Activated gamma-delta T cell treated with Interleukin-2 at 50 U/mL for 16 hours (primary cell): ENCODE measurements at places on chromosomes 11 and 22.

- DNase-seq, result no peak
These were observed 59.1 kb upstream of the ARFGAP3 start for GRCh38 chr22:42915980-42916765.

- no peak for DNase-seq
These were observed 269.0 kb downstream of the ST3GAL4 start for GRCh38 chr11:126624506-126624905.

DNA sequence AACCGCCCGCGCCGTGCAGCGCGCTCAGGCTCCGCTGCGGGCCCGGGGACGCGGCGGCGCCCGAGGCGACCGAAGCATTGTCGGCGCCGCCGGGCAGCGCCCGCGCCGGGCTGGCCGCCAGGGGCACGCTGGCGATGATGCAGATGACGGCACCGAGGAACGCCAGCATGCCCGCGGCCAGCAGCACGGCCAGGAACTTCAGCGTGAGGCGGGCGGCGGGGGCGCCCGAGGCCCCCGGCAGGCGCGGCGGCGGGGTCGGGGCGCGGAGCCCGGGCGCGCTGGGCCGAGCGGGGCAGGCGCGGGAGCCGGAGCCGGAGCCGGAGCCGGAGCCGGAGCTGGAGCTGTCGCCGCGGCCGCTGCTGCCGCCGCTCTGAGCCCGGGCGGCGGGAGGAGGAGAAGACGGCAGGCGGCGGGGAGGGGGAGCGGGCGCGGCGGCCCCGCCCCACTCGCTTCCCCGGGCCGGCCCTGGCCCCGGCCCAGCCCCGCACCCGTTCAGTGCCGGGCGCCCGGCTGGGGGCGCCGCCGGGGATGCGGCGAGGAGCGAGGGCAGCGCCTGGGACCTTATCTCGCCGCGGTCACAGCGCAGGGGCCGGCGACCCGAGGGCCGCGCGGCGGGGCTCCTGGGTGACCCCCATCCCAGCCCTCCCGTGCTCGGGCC is at the start of gene NPTXR:
NPTXR (minus strand) TSS at position 372 of the 658 bp plus-strand sequence.
- peak; percentile 35 for DNase-seq

GRCh38 chr11:12786450-12786849 is 112.2 kb downstream of the TEAD1 start:
- no peak for DNase-seq

- DNase-seq, result no peak
These were observed 157.6 kb downstream of the LDLRAD3 start for GRCh38 chr11:36101466-36101865.

GRCh38 chr11:12127206-12127898 is 17.0 kb downstream of the MICAL2 start:
- DNase-seq, result no peak

DNA sequence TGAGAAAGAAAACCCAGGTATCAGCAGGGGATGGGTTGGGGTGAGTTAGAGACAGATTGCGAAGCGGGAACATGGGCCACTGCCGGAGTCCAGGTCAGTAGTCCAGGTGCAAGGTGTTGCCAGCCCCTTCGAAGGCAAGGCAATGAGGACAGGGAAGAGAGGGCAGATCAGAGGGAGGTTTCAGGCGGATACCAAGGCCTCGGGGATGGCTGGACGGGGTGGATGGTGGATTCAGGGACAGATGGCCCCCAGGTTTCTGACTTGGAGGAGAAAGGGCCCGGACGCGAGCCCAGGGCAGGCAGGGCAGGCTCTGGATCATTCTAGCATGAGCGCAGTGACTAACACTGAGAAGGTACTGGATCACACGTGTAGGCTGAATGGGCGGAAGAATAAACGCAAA is 25.4 kb upstream of the IGSF9B start:
- DNase-seq, result no peak

DNA sequence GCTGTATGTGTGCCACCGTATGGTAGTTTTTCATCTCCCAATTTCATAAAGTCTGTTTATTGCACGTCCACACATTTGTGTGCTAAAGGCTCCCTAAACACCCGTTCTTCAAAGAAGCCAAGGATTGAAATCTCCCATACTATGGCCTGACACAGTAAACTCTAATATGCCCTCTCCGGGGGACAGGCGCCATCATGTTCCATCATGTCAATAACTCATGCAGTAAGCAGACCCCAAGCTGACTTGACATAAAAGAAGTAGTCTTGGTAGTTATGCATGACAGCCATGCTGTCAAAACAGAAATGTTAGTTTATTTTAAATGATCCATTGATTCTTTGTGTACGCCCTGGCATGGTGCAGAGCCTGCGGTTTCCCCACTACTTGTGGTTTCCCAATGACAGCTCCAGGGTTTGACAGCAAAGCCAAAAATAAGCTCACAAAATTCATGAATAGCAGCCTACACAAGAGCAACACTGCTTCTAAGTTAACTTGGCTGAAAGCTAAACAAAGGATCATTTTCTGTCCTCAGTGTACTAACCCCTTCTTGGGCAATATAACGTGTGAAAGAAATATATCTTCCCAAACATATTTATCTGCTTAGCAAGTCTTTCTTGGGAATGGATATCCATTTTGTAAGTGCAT is 56.5 kb upstream of the CABP7 start:
- DNase-seq, result no peak

DNA sequence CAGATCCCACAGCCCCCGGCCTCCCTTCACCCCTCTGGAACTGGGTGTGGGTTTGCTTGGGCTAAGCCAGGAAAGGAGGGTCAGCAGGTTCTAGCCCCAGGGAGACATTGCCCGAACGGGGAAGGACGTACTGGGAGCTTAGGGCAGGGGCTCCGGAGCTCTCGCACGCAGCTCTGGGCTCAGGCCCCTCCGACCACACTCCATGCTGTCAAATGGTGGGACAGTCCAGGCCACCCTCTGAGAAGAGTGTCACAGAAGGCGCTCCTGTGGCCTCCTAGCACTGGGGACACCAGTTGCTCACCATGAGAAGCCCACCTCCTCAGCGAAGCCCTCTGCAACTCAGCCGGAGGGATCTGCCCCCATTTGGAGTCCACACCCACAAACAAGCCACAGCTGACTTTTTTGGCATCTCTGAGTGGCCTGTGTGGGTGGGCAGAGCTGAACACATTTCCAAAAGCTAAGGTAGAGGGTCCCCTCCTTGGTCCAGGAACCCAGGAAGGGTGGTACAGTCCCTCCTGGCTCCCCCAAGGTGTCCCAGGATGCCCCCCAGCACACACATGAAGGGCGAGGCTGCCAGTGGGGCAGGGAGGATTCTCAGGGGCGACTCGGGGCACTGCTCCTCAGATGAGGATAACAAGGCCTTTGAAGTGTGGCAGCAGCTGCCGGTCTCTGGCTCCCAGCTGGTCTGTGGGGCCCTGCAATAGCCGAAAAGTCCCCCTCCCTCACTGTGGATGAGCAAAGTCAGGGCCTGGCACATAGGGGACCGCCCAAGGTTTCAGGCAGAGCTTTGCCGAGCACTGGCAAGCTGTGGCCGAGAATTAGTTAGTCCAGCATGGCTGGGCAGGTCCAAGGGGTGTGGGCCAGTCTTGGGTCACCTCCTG is 13.0 kb upstream of the TEF start:
- no peak for DNase-seq

GRCh38 chr22:46220921-46221320 is 29.2 kb downstream of the CDPF1 start:
- no peak for DNase-seq

- DNase-seq, result peak; percentile 35
These were observed 179.2 kb upstream of the ZBED5 start for GRCh38 chr11:11036848-11037732.

GRCh38 chr22:49039625-49040024 is 788.0 kb downstream of the BRD1 start:
- no peak for DNase-seq

DNA sequence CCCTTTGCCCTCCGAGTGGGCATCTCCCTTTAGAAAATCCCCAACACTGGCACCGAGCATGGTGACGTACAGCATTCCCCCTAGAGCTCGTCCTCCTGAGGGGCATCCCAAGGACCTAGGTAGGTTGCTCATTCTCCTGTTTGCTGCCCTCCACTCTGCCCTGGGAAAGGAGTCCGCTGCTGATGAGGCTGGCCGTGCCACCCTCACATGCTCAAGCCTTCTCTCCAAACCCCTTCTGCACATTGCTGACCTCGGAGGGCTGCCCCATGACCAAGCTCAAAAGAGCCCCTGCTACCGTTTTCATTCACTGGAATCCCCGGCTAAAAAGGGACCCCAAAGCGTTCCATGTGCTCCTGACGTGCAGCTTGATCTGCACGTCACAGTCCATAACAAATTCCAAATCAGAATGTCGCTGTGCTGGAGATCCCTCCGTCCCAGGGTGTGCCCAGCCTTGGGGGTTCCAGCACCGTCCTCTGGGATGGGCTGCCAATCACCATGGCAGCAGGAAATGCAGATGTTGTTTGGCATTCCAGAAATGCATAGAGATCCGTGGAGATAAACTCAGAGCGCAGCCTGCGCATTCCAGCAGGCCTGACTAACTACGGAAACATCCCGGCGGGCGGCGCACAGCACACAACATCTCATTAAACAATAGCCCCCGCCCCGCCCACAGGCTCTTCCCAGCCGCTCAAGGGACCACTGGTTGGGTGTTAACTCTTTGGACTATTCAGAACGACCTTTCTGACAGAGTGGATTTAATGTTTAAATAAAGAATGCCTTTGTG is 26.3 kb upstream of the GNB1L start:
- no peak for DNase-seq

GRCh38 chr22:38618258-38618657 is 37.9 kb downstream of the FAM227A start:
- DNase-seq, result no peak

DNA sequence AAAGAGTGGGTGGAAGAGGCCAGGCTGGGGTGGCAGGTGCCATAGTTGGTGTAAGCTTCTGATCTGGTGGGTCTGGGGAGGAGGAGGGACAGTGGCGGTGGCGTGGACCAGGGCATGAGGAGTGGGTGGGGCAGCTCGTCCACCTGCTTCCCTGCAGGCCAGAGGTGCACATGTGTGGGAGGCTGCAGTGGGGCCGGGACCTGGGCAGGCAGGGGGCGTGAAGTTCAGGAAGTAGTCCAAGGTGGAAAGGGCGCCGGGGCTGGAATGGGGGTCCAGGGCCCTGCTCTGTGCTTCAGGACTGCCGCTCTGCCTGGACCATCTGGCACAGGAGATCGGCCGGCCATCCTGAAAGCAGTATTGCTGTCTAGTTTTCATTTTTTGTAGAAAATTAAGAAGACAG is 15.9 kb downstream of the RIBC2 start:
- DNase-seq, result no peak

- no peak for DNase-seq
These were observed 15.1 kb downstream of the CWC15 start for GRCh38 chr11:94958121-94958696.

DNA sequence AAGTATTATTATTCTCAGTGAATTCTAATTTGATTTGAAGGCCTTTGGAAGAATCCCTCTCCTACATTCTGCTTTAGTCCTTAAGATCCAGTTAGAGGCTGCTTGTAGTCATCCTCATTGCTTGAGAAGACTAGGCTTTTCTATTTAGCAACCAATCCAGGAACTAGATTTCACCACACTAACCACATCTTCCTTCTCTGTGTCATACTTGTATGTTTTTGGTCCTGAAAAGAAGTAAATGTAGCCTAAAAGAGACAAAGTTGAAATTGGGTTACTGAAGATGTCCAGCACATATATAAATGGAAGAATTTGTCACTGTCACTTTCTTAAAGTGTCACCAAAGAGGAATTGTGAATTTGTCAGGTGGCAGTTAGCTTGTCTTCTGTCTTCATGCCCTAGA is 46.6 kb upstream of the MMP7 start:
- no peak for DNase-seq

GRCh38 chr22:25054943-25055511 is 102.5 kb downstream of the KIAA1671 start:
- DNase-seq, result peak; percentile 38

DNA sequence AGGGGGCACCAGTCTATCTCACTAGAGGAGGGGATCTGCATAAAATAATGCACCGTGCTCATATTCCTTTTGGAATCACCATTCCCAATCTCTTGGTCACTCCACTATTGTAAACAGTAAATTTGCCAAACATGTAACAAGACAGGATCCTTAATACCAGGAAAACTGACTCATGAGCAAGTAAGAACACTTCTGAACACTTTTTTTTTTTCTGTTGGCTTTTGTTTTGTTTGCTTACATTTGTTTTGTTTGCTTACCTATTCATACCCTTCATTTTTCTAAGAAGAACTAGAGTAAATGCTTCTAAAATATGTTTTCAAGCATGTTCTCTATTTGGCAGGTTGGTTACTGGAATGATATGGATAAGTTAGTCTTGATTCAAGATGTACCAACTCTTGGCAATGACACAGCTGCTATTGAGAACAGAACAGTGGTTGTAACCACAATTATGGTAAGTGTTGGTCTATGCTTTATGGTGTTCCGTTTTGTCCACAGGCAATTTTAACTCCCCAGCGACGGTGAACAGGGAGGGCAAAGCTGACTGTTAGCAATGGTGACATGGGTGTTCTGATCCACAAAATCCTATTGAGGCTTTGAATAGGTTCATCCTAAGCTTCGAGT is 111.8 kb downstream of the MSANTD4 start:
- DNase-seq, result no peak

DNA sequence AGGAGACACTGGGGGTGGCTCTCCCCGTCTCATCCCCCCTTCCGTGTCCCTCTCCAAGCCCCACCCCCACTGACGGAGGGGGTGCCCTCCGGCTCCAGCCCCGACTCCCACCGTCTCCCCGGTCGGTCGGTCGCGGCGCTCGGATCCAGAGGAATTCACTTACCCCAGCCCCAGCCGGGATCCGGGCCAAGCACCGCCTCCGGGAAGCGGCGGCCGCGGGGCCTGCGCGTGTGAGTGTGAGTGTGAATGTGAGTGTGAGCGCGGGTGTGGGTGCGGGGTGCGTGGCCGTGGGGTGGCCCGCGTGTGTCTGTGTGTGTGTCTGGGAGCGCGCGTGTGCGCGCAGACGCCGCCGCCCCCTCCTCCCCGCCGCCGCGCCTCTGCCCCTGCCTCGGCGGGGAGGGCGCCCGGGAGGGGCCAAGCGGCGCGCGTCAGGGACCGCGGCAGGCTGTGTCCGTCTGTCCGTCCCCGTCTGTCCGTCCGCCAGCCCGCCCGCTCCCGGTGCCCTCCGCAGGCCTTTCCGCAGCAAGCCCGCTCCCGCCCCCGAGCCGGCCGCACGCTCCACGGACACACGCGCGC is at the start of gene ELFN2:
ELFN2 (minus strand) TSS at position 345 of the 576 bp plus-strand sequence. CDS start 51,945 bp downstream, outside the sequence.
- DNase-seq, result no peak
